Brain microvascular endothelial cell (primary cell): ENCODE measurements at places on chromosomes 5 and 9.

DNA sequence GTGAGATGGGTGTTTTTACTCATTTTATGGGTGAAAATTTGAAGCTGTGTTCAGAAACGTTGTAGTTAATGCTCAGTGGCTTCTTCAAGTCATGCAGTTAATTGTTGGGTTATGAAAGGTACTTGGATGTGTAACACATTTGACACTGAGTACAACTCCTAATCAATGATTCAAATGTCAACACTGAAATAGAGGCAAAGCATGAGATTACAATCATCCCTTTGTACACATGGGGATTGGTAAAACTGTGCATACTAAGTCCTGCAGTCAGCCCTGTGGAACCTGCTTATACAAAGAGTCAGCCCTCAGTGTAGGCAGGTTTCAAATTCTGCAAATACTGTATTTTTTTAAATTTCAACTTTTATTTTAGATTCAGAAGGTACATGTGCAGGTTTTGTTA is 3.3 kb downstream of the ABLIM3 start:
- no peak for DNase-seq

DNA sequence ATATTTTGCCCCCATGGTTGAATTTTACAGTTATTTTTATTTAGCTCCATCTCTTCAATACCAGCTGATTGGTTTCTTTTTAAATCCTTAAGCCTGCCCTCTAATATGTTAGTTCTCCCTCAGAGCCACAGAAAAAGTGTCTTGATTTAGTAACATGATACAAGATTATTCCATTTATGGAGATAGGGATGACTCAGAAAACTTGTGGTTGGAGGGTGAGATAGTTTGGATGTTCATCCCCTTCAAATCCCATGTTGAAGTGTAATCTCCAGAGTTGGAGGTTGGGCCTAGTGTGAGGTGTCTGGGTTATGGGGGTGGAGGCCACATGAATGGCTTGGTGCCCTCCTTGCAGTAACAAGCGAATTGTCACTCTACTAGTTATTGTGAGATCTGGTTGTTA is 115.7 kb downstream of the FBXO38 start:
- DNase-seq, result peak; percentile 11

DNA sequence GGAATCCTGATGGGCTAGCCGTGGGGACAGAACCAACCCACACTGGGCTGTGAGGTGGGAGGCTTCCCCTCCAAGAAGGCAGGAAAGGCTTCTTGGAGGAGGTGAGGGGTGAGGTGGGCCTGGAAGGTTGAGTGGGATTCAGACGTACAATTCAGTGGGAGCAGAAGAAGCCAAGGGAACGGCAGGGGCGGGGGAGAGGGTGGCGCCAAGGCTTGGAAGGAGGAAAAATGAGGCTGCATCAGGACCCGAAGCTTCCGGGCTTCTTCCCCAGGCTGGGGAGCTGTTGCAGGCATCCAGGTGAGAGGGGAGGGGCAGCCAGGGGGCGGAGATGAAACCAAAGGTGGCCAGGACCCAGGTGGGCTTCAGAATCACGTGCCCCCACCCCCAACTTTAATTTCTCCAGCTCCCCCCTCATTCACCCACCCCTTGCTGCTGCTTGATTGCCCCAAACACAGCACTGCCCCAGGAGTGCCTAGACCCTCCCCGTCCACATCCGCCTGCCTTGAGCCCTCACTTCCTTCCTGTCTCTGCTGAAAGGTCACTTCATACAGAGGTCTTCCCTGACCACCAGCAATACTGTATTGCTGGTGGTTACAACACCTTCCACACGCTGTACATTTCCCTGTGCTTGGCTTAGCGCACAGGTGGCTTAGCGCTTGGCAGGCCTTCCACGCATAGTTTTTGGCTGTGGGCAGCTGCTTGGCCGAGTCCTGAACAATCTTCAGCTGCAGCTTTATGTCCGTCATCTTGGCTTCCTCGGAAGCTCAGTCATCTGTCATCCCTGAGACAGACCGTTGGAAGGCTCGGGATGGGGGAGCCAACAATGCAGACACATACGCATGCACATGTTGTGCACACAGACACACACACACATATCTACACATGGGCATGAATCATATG is 193.5 kb downstream of the RGS3 start:
- DNase-seq, result no peak

GRCh38 chr9:33731625-33732024 is 63.7 kb upstream of the PRSS3 start:
- DNase-seq, result no peak

- DNase-seq, result no peak
Observed at GRCh38 chr9:130810609-130811136, 24.4 kb upstream of the ABL1 start.

DNA sequence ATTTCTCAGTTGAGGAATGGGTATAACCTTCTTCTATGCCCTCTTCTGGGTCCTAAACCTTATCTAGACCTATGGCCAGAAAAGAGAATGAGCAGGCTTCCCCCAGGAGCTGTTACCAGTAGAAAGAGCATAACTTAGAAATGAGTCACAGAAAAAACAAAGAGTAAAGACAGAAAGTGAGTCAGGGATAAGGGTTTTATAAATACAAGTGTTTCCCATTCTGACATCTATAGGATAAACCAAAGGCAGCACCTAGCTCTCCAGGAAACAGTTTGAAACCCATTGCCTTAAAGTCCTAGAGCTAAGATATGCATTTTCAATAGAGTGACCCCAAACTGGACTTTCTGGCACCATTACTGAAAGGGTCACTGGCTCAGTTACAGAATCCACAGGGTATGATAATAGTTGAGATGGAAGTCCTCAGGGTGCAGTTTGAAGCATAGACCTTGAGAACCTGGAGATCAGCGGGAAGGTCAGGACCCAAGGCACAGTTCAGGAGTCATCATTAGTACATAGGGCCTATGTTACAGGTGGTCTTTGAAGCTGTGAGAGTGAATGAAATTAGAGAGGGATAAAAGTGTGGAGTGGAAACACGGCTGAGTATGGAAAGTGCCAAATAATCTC is 42.7 kb upstream of the LIFR start:
- peak; percentile 74 for DNase-seq

DNA sequence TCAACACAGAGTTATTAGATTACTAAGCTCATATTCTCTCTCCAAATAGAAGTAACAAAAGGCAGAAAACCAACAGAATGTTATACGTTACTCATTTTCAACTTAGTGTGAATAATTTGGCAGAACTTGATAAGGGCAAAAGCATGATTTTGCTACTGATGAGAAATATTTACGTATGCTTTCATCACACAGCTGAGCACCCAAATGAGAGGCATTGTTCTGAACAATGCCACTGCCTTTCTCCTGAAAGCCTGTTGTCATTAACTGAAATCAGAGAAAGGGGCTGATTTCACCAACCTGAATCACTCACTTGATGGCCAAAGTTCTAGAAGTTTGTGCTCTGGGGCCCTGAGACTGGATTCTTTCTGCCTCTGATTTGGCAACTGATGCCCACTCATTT is 367.5 kb upstream of the PTGER4 start:
- no peak for DNase-seq

DNA sequence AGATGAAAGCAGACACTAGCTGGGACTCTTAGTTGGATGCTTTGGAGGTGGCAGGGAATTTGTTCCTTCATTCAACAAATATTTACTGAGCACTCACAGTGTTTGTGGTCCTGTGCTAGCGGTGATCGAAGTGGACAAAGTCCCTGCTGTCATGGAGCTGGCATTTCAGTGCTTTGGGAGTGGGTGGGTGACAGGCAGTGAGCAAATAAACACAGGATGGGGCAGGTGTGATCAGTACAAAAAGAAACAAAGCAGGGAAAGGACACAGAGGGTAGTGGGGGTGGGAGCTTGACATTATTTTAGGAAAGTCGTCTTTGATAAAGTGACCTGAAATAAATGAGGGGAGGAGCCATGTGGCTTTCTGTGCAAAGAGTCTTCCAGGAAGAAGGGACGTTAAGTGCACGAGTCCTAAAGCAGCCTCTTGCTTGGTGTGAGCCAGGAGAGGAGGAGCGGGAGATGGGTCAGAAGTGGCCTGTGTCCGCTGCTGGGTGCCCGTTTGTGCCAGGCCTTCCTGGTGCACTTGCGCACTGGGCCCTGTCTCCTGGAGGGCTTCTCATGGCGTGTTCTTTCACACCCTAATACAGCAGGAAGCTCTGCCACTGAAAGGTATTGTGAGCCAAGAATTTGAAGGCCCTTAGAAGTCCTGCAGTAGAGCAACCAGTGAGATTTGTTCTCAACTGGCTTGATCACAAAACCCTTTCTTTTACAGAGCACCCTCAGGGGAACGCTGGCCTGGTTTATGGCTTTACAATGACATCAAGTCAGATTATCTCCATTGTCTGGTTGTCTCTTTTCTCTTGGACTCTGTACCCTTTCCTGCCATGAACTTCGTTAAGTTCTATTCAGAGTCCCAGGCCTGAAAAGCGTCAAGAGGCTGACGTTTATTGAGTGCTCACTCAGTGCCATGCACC is 14.8 kb downstream of the NDST1 start:
- DNase-seq, result no peak

- no peak for DNase-seq
Observed at GRCh38 chr5:81269751-81270393, 31.5 kb upstream of the ZCCHC9 start.

DNA sequence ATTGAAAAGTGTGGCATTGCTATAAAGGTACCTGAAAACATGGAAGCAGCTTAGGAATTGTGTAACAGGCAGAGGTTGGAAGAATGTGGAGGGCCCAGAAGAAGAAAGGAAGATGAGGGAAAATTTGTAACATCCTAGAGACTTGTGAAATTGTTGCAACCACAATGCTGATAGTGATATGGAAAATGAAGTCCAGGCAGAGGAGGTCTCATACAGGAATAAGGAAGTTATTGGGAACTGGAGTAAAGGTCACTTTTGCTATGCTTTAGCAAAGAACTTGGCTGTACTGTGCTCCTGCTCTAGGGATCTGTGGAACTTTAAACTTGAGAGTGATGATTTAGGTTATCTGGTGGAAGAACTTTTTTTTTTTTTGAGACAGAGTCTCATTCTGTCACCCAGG is 43.5 kb downstream of the PTPDC1 start:
- no peak for DNase-seq
